ENCODE measurements at places on chromosomes 3 and 15. TPM values are rescaled to one million over a fixed set of nuclear protein-coding genes. Genes with fewer than 3 reads are reported as not detected.

DNA sequence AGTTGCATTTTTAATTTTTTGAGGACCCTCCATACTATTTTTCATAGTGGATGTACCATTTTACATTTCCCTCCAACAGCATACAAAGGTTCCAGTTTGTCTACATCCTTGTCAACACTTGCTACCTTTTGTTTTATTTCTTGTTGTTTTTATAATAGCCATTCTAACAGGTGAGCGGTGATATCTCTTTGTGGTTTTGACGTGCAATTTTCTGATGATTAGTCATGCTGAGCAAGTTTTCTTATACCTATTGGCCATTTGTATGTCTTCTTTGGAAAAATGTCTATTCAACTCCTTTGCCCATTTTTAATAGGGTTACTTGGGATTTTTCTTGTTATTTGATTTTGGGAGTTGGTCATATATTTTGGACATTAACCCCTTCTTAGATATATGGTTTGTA is 187.0 kb downstream of the CDIN1 start:
- H3K27ac ChIP-seq = no peak overlapping the region
- no peak for DNase-seq
- H3K4me1 ChIP-seq = peaks cover 18% of the 10 kb centered on the region
- H3K36me3 ChIP-seq = no peaks in the 10 kb centered on the region
- no peaks in the 10 kb centered on the region for H3K27me3 ChIP-seq

GRCh38 chr3:118425272-118425837 is 609.3 kb downstream of the IGSF11 start:
- H3K27ac ChIP-seq = no peak overlapping the region
- H3K36me3 ChIP-seq = no peaks in the 10 kb centered on the region
- H3K27me3 ChIP-seq = no peaks in the 10 kb centered on the region

DNA sequence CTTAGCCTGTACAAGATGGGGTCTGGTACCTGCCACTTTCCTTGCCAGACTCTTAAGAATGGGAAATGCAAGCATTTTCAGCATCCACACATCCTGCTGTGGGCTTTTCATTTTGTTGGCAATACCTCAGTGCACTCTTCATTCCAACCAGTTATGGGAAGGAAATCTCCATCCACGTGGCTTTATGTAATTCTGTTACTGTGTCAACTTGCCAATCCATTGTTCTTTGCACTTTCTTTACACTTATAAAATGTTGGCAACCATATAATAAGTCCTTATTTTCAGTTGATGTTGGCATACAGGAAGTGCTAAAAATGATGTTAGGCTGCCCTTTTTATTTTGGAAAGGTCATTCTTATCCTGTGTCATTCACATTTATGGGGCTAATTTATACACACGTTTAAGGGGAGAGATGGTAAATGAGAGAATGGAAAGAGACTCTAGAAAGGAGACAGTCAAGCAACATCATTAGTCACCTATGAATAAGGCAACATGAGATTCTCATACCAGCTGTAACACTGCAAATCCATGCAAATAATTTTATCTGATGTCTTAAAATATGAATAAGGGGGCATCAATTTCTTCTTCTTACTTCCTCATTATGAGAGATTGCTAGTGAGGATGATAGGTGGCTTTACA is 238.7 kb downstream of the CHST2 start:
- H3K27me3 ChIP-seq = no peaks in the 10 kb centered on the region
- no peak overlapping the region for H3K27ac ChIP-seq
- H3K4me3 ChIP-seq = no peak overlapping the region

The CFAP44 gene
- total RNA-seq = 2.0 TPM

GRCh38 chr3:194632809-194633348 is 340 bp downstream of the TMEM44 start:
- H3K4me1 ChIP-seq = peaks cover 5% of the 10 kb centered on the region
- H3K27me3 ChIP-seq = no peaks in the 10 kb centered on the region
- DNase-seq = peak; percentile 51

- DNase-seq = no peak
- peak overlapping the region; percentile 31 for H3K27ac ChIP-seq
- no peak overlapping the region for H3K4me3 ChIP-seq
Observed at GRCh38 chr3:127750226-127751031, 71.9 kb downstream of the MGLL start.

GRCh38 chr3:47762233-47762632 is 19.5 kb downstream of the SMARCC1 start:
- H3K27me3 ChIP-seq = no peaks in the 10 kb centered on the region
- H3K4me3 ChIP-seq = no peak overlapping the region
- peaks cover 4% of the 10 kb centered on the region for H3K4me1 ChIP-seq

DNA sequence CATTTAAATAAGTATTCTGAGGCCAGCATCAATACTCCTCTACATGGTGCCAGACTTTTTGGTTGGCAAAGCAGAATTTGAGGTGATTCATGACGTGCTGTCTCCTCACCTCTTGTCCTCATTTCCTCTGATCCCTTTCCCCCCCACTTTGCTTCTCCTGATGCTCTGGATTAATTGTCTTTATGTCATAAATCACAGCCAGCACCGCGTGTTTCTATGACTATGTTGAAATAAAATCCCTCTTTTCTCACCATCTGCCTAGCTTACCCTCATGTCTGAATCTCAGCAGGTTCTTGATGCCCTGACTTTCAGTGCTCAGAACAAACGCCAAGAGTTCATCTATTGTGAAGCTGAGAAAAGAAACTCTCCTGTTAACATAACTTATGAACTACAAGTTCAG is 19.7 kb upstream of the PTPRG start:
- H3K27ac ChIP-seq = no peak overlapping the region
- H3K4me1 ChIP-seq = peaks cover 15% of the 10 kb centered on the region
- no peaks in the 10 kb centered on the region for H3K27me3 ChIP-seq
- DNase-seq = no peak
- no peaks in the 10 kb centered on the region for H3K36me3 ChIP-seq

The TGM4 gene
- total RNA-seq = not detected

DNA sequence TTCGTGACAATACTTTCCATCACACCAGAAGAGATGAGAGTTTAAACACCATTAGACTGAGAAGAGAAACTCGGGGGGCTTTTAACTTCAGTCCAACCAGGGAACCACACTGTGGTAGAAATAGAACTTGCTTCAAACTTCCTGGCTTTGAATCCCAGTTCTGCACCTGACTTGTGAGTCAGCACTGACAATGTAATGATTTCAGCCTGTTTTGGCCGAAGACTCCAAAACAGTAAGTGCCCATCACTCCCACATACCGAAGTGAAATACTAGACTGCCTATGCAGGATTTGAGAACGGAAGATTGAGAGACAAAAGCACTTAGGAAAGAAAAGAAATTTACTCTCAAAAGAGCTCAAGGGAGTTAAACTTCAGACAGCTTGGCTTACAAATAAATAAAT is 27.0 kb downstream of the C2CD4B start:
- H3K27me3 ChIP-seq = no peaks in the 10 kb centered on the region
- no peaks in the 10 kb centered on the region for H3K36me3 ChIP-seq
- no peak overlapping the region for H3K27ac ChIP-seq
- no peak for DNase-seq
- H3K4me1 ChIP-seq = no peaks in the 10 kb centered on the region
- H3K4me3 ChIP-seq = no peak overlapping the region

The RNU5B-1 gene
- total RNA-seq = not detected

DNA sequence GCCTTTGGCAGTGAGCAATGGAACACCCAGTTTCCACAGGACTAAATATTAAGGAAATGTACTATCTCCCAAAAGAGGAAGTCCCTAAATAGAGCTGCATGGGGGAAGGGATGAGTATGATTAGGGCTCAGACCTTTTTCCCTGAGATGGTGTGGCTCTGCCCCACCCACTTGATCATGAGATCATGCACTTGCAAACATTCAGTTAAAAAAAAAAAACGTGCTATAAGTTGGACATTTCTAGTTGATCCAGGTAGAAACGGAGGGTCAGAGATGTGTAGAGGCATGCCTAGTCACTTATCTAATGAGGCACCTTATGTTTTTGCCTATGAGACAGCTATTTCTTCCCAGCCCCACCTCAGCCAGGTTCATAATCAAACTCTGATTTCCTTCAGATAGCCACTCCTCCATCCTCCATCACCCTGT is 24.5 kb upstream of the SSR3 start:
- no peaks in the 10 kb centered on the region for H3K36me3 ChIP-seq
- H3K27ac ChIP-seq = no peak overlapping the region
- H3K27me3 ChIP-seq = no peaks in the 10 kb centered on the region
- H3K4me3 ChIP-seq = no peak overlapping the region

The RTP2 gene
- not detected for total RNA-seq

GRCh38 chr3:119145128-119145499 is 851 bp upstream of the TEX55 start:
- no peak overlapping the region for H3K4me3 ChIP-seq
- no peak for DNase-seq
- no peak overlapping the region for H3K27ac ChIP-seq

DNA sequence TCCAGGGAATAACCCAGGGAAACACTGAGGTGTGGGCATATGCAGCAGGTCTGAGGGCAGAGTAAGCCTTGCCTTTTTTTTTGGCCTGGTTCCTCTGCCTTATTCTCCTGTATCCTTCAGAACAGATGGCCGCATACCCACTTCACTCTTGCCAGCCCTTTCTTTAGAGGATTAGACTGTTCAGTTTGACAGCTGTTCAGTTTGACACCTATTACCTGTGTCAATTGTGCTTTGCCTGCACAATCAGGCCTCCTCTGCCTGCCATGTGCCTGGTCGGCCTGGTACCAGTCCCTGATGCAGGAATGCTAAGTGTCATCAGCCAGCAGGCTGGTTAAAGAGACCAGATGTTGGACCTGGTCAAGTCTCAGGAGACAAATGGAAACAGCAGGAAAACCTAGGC is 22.3 kb downstream of the TM6SF1 start:
- H3K27ac ChIP-seq = no peak overlapping the region
- H3K4me3 ChIP-seq = no peak overlapping the region
- H3K36me3 ChIP-seq = peaks cover 18% of the 10 kb centered on the region

GRCh38 chr15:77599357-77599756 is 33.4 kb downstream of the LINGO1 start:
- DNase-seq = no peak
- H3K27ac ChIP-seq = peak overlapping the region; percentile 78
- H3K27me3 ChIP-seq = no peaks in the 10 kb centered on the region
- H3K4me1 ChIP-seq = peaks cover 3% of the 10 kb centered on the region
- H3K4me3 ChIP-seq = no peak overlapping the region

The SERINC4 gene
- total RNA-seq = not detected

DNA sequence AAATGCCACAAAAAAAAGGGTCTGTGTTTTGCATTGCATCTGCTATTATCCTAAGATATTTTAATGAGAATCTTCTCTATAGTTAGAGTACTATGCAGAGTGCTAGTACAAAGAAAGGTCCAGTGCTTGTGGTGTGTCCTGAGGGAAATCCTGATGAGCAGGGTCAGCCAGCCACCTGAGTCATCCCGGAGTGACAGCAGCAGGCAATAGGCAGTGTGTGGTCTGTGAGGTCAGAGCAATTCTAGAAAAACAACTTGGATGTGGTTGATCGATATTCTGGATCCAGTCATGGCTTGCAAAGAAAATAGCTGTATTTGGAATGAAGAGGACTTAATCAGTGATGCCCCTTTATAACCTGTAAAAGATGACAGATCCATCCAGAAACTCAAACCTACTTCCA is 119.2 kb downstream of the CTNNB1 start:
- H3K27ac ChIP-seq = no peak overlapping the region
- no peaks in the 10 kb centered on the region for H3K4me1 ChIP-seq
- no peak overlapping the region for H3K4me3 ChIP-seq
- no peaks in the 10 kb centered on the region for H3K36me3 ChIP-seq
- no peaks in the 10 kb centered on the region for H3K27me3 ChIP-seq

The PRSS50 gene
- 0.09 TPM for total RNA-seq

GRCh38 chr3:184354121-184354728 is 7.2 kb downstream of the CLCN2 start:
- peak; percentile 61 for DNase-seq
- no peaks in the 10 kb centered on the region for H3K36me3 ChIP-seq
- H3K4me1 ChIP-seq = no peaks in the 10 kb centered on the region

DNA sequence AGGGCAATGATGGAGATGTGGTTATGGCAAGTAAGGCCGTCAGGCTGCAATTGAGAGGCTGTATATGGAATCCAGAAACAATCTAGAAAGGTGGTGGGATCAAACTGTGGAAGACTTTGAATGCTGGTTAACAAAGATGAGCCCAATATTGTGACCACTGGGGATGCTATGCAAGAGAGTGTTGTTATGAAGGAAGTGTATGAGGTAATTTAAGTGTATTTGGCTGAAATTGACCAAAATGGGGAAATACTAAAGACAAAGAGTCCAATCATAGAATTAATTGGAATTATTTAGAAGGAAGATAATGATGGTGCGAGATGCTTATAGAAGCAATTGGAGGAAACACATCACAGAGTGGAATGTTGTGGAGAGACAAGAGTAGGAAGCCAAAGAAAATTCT is 24.5 kb downstream of the BTLA start:
- H3K4me3 ChIP-seq = no peak overlapping the region
- no peak for DNase-seq
- H3K27ac ChIP-seq = no peak overlapping the region
- H3K36me3 ChIP-seq = no peaks in the 10 kb centered on the region
- no peaks in the 10 kb centered on the region for H3K27me3 ChIP-seq

DNA sequence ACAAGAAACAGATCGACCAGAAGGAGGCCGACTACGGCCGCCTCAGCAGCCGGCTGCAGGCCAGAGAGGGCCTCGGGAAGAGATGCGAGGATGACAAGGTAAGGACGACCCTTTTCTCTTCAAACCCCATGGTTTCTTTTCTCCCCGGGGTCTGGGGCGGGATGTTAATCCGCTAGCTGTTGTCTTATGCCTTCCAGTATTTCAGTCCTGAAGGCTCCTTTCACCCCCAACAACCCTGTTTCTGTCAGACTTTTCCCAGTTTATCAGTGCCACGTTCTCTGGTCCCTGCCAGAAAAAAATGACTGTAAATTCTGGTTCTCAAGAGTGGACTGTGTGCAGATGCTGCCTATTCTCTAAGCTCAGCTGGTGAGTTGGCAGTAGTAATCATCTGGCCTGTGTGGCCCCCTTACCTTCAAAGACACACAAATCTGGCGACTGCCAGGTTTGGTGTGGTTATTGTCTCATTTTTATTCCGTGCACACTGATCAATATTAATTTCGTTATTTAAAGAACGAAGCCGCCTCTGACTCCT is 806 bp downstream of the GOLM2 start:
- no peaks in the 10 kb centered on the region for H3K27me3 ChIP-seq
- H3K4me1 ChIP-seq = peaks cover 14% of the 10 kb centered on the region
- peak overlapping the region; percentile 83 for H3K27ac ChIP-seq
- no peak for DNase-seq
- H3K4me3 ChIP-seq = peak overlapping the region; percentile 61

GRCh38 chr3:134621854-134622253 is 29.0 kb downstream of the KY start:
- DNase-seq = no peak
- H3K4me3 ChIP-seq = no peak overlapping the region
- H3K4me1 ChIP-seq = no peaks in the 10 kb centered on the region
- H3K36me3 ChIP-seq = no peaks in the 10 kb centered on the region

The HESX1 gene
- total RNA-seq = 0.38 TPM

The TMC3 gene
- total RNA-seq = not detected

- no peak overlapping the region for H3K4me3 ChIP-seq
- no peak overlapping the region for H3K27ac ChIP-seq
- no peak for DNase-seq
- H3K4me1 ChIP-seq = peaks cover 11% of the 10 kb centered on the region
Observed at GRCh38 chr15:92100301-92100700, 246.8 kb downstream of the SLCO3A1 start.

Measured in heart right ventricle (tissue), 16 donors.